GM23248 (cell line): ENCODE measurements at places on chromosomes 3 and 15. TPM values are rescaled to one million over a fixed set of nuclear protein-coding genes. Genes with fewer than 3 reads are reported as not detected.

TRPM1 gene
- not detected in 2 replicates for total RNA-seq

FBXW12 gene
- total RNA-seq, result not detected in 2 replicates

DNA sequence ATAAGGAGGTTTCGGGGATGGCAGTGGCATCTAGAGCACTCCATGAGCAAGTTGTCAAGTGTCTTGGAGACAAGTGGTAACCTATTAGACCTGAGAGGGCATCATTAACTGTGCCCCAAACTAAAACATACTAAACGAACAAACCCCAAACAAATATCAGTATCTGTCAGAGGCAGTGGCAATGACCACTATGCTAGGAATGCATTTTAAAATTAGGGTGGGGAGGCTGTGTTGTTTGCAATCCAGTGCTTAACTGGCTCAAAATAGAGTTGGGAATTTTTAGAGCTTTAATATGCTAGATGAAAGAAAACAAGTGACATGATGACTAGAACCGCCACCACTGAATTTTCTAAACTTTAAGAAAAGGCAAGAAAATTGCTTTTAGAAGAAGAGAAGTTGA is 51.8 kb upstream of the TPRG1 start:
- H3K36me3 ChIP-seq, result no peaks in the 10 kb centered on the region
- H3K4me1 ChIP-seq, result peaks cover 12% of the 10 kb centered on the region; the same call in 1 of the 2 replicates
- no peaks in the 10 kb centered on the region for H3K27me3 ChIP-seq
- no peak overlapping the region for H3K27ac ChIP-seq
- no peak for DNase-seq

DUSP7 gene
- total RNA-seq, result 12.4 and 17.7 TPM in 2 replicates

DNA sequence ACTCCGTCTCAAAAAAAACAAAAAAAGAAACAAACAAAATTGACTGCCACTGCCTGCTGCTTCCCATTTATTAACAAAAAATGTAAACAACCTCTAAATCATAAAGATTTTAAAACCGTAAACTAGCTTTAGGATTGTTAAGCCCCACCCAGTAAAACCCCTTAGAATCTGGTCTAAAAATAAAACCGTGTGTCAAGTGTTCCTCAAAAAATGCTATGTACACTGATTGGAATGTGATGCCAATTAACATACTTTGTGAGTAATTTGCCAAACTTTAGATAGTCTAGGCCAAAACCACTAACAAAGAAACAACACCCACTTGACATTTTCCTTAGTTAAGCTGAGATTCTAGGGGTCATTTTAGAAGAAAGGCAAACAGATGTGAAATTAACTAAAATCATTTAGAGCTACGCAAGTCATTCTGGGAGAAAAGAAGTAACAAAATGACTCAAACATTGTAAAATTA is 5.3 kb downstream of the RAF1 start:
- H3K36me3 ChIP-seq, result no peaks in the 10 kb centered on the region
- H3K4me3 ChIP-seq, result peak overlapping the region; percentile 41
- H3K27me3 ChIP-seq, result no peaks in the 10 kb centered on the region
- peak overlapping the region; percentile 72 for H3K27ac ChIP-seq
- H3K4me1 ChIP-seq, result peaks cover 60% of the 10 kb centered on the region

MCTP2 gene
- total RNA-seq, result 0.97 and 1.8 TPM in 2 replicates

DNA sequence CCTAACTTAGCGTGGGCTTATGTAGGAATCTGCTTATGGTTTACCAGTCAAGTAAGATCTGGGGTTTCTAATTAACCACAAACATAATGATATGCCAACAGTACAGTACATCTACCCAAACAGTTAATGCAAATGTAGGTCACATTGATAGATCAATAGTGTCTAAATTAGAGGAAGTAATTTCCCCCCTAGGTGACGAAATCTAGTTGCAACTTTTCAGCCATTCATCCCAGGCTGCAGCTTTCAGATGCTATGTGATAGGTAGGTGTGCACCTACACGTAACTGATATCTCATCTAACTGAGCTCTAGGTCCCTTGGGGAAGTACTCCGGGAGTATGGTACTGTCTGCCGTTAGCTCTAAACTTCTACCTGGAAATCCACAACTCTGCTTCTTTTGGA is 57.2 kb downstream of the CRTC3 start:
- no peak for DNase-seq
- no peaks in the 10 kb centered on the region for H3K27me3 ChIP-seq
- H3K4me3 ChIP-seq, result no peak overlapping the region
- peaks cover 5% of the 10 kb centered on the region for H3K4me1 ChIP-seq
- no peaks in the 10 kb centered on the region for H3K36me3 ChIP-seq
- no peak overlapping the region for H3K27ac ChIP-seq

- no peak overlapping the region for H3K4me3 ChIP-seq
- DNase-seq, result no peak
- H3K27me3 ChIP-seq, result no peaks in the 10 kb centered on the region
Measured at GRCh38 chr3:112399064-112399463, 66.1 kb downstream of the CD200 start.

GRCh38 chr15:85831415-85832113 is 36.8 kb upstream of the KLHL25 start:
- H3K4me1 ChIP-seq, result no peaks in the 10 kb centered on the region
- no peak overlapping the region for H3K27ac ChIP-seq
- H3K27me3 ChIP-seq, result no peaks in the 10 kb centered on the region
- no peaks in the 10 kb centered on the region for H3K36me3 ChIP-seq
- peak; percentile 77 for DNase-seq

DNA sequence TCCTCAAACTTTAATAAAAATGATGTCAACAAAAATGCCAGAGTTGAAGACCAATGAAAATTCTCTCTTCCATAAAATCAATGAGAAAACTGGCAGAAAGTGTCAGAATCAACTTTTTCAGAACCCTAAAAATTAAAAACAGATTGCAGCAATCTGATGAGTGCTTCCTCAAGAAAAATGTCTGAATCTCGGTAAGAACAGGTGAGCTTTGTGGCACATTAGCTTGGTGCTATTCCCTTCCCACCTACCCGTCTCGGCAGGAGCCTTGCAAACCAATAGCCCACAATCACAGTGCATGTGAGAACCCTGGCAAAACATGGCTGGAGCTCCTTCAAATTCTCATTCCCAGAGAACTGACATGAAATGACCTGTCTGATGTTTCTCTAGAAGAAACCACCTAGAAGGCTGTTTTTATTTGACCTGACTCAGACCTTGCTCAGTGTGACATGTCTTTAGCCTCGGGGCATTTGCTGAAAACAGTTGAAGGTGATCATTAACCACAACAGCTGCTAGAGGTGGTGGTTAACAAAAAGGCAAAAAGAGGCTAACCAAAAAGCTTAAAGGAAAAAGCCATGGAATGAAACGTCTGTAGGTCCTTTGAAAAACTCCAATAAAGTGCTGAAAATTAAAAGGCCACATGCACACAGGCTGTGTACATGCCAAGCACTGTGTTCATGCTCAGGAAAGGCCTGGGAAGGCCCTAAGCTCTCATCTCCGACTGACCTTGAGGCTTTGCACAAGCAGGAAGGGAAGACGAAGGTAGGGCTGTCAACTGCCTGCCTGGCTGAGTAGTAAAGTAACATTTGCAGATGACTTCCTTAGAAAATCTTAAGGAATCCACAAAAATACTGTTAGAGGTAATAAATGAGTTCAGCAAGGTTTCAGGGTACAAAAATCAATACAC is 253.0 kb upstream of the NSMCE3 start:
- no peaks in the 10 kb centered on the region for H3K36me3 ChIP-seq
- no peaks in the 10 kb centered on the region for H3K27me3 ChIP-seq
- no peaks in the 10 kb centered on the region for H3K4me1 ChIP-seq
- no peak for DNase-seq
- no peak overlapping the region for H3K27ac ChIP-seq

DNA sequence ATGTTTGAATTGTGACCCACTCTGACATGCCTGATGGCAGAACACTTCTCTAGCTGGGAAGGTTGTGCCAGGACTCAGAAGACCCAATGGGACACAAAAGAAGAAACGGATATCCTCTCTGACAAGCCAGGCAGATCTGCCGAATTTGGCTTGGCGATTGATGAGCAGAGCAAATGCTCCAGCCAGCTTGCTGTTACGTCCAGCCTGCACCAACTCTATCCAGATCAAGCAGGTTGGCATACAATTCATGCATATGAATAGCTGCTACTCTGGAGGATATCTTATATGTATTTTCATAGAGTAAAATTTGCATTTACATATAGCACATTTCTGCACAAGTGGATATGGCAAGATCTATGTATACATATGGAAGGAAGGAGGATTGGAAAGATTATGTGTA is 102.8 kb downstream of the PEX5L start:
- no peak overlapping the region for H3K4me3 ChIP-seq
- H3K36me3 ChIP-seq, result no peaks in the 10 kb centered on the region
- H3K4me1 ChIP-seq, result no peaks in the 10 kb centered on the region

GRCh38 chr3:130905551-130905950 is 11.7 kb downstream of the ATP2C1 start:
- peak; percentile 22 for DNase-seq
- peak overlapping the region; percentile 22 for H3K27ac ChIP-seq
- no peak overlapping the region for H3K4me3 ChIP-seq
- no peaks in the 10 kb centered on the region for H3K27me3 ChIP-seq
- peaks cover 29% of the 10 kb centered on the region for H3K4me1 ChIP-seq

- H3K4me3 ChIP-seq, result no peak overlapping the region
- no peaks in the 10 kb centered on the region for H3K36me3 ChIP-seq
- no peak for DNase-seq
- no peaks in the 10 kb centered on the region for H3K27me3 ChIP-seq
- H3K4me1 ChIP-seq, result peaks cover 26% of the 10 kb centered on the region
- no peak overlapping the region for H3K27ac ChIP-seq
Measured at GRCh38 chr3:15387735-15388134, 39.6 kb downstream of the METTL6 start.

IP6K2 gene
- 59.1 and 59.6 TPM in 2 replicates for total RNA-seq

DNA sequence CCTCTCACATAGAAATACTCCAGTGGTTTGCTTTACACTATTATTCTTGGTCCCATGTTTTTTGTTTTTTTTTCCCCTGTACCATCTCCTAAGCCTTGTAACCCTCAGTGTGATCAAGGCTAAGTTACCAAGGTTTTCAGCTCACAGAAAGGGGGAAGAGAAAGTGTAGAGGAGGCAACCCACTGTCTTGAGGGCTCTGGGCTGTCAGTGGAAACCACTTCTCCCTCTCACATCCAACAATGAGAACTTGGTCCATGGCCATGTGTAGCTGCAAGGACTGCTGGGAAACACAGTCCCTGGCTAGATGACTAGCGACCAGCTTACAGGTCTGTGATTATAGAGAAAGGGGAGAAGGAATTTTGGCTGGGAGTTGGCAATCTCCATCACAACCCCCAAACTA is 30.3 kb downstream of the GPD1L start:
- H3K36me3 ChIP-seq, result no peaks in the 10 kb centered on the region
- DNase-seq, result no peak
- H3K4me3 ChIP-seq, result no peak overlapping the region

PDZRN3 gene
- 32.1 and 35.6 TPM in 2 replicates for total RNA-seq

IQGAP1 gene
- total RNA-seq, result 165 and 185 TPM in 2 replicates
